ENCODE measurements at places on chromosomes 2 and 18.
A peak's percentile ranks its signal among the peaks of the same experiment; 100 is the strongest.

DNA sequence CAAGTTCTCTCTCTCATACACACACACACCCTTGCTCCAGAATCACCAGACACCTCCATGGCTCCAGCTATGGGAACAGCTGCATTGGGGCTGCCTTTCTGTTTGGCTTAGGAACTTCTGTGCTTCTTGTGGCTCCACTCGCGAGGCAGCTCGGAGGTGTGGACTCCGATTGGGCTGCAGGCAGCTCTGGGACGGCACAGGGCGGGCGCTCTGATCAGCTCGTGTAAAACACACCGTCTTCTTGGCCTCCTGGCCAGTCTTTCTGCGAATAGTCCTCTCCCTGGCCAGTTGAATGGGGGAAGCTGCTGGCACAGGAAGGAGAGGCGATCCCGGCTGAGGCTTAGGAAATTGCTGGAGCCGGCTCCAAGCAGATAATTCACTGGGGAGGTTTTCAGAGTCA lies 22.4 kb downstream of the FOSL2 start:
- DNase-seq: no peak

DNA sequence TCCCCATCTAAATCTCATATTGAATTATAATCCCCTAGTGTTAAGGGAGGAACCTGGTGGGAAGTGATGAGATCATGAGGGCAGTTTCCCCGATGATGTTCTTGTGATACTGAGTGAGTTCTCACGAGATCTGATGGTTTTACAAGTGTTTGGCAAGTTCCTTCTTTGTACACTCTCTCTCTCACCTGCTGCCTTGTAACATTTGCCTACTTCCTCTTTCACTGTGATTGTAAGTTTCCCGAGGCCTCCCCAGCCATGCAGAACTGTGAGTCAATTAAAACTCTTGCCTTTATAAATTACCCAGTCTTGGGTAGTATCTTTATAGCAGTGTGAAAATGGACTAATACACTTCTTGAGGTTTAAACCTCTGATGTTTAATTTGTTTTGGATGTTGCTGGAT lies 177.5 kb downstream of the CD8B2 start:
- DNase-seq: peak; percentile 25

- DNase-seq: no peak
Measured at GRCh38 chr2:1799174-1799573, 54.9 kb upstream of the PXDN start.

DNA sequence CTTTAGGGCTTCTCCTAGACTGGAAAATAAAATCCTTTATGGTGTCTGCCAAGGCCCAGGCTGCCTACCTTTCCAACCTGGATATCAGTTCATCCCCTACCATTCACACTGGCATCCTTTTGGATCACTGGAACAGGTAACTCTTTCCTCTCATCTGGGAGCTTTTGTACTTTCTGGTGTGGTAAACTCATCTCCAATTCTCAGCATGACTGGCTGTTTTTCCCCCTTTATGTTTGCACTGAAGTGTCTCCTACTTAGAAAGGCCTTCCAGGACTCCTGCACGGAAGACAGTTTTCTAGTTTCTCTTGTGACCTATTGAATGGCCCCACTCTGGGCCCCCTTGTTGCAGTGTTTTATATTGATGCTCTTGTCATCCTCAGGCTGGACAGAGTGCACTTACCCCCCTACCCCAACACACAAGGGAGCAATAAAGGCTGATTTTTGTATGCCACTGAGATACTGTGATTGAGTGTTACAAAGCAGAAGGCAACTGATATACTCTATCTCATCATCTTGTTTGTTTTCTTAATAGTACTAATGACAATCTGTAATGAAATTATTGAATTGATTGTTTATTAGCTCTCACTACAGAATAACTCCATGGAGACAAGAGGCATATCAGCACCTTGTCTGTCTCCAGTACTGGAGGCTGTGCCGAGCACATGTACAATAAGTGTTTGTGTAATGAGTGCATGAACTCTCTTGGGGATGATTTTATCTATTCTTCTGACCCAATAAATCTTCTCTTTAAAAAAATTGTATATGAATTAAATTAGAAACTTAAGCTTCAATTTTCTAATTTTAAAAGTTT lies 129.9 kb downstream of the PIEZO2 start:
- no peak for DNase-seq

GRCh38 chr18:79245517-79246001 lies 150.2 kb upstream of the NFATC1 start:
- peak; percentile 65 for DNase-seq

GRCh38 chr2:40746191-40746590 lies 294.3 kb upstream of the SLC8A1 start:
- DNase-seq: no peak

DNA sequence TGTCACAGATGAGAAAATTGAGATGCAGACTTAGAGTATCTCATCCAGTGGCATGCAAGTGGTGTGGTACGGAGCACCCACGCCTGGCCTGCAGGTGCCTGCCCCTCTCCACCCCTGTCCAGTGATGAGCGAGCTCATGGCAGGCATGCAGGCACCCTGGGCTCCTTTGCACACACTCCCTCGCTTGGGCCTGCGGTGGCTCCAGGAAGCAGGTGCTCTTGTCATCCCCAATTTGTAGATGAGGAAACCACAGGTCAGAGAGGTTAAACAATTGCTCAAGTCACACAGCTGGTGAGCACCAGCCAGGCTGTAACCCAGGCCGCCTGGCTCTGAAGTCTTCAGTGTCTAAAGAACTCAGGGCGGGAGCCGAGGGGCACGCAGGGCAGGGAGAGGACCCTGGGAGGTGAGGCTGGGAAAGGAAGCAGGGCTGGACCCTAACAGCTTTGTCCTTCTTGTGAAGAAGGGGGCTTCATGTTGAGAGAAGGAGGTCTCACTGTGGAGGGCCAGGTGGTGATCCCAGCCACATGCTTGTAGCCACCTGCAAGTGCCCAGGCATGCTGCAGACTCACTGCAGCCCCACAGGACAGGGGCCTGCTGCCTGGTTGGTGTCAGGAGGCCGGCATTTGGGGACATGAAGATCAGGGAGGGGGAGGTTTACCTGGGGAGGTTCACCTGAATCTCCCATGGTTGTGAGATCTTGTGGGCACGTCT lies 166.2 kb downstream of the SH3RF3 start:
- DNase-seq: no peak

- DNase-seq: no peak
Measured at GRCh38 chr2:69674316-69674670, 30.8 kb upstream of the AAK1 start.

DNA sequence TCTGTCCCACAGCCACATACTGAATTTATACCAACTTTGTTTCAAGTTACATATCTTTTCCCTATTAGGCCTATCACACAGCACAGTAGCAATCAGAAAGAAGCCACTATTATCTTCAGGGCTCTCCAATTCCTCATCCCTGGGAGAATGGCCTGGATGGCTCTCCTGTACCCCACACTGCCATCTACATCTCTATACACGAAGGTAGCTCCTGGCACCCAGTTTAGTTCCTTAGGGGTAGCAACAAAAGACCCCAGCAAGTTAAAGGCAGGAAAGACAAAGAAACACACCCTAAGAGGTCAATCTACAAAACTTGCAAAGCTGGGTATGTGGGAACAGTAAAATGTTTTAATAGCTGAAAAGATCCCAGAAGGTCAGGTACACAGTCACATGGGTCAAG lies 39.9 kb downstream of the PAIP2B start:
- DNase-seq: no peak

GRCh38 chr2:197251163-197251562 lies 59.4 kb downstream of the ANKRD44 start:
- no peak for DNase-seq

DNA sequence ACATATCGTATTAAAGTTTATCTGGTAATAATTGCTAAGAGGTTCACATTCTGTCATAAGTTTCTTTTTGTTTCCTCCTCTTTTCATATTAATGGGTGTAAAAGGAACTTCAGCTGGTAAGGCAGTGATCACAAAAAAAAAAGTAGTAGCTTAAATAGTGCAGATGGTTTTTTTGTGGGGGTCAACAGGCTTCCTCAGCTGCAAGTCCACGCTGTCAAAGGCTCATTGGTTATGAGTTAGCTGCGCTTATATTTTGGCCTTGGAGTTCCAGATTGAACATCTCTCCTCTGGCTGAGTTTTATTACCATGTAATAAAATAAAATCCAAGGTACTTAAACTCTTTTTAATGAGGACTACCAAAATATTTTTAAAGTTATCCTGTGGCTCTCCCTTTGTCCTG lies 277.0 kb upstream of the ZEB2 start:
- no peak for DNase-seq

- no peak for DNase-seq
Measured at GRCh38 chr2:60717691-60718090, 38.4 kb upstream of the PAPOLG start.

- DNase-seq: peak; percentile 58
Measured at GRCh38 chr18:23540867-23541266, 37.6 kb downstream of the RMC1 start.
